Daoy (cell line): ENCODE measurements at places on chromosomes 4 and X. TPM values are rescaled to one million over a fixed set of nuclear protein-coding genes. Genes with fewer than 3 reads are reported as not detected.

- DNase-seq, result no peak
Observed at GRCh38 chr4:163959932-163960331, 465.4 kb downstream of the TMA16 start.

DNA sequence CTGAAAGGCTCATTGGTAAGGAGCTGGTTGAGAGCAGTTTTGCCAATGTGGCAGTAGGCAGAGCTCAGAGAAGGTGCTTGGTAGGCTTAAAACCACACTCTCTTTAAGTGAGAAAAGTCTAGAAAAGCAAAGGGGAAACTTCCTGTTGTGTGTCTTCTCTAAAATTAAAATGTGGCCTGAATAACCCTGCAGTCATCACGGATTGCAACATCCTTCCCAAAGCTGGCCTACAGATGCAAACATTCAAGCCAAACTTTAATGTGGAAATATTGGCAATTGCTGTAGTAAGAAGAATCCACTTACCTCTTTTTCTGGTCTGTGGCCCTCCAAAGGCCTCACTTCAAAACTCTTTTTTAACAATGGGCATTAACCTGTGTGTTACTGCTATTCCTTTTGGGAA, 348.5 kb downstream of the OPHN1 start:
- DNase-seq, result no peak

GRCh38 chr4:94446386-94446785, 5.4 kb upstream of the PDLIM5 start:
- DNase-seq, result peak; percentile 5

- no peak for DNase-seq
Observed at GRCh38 chrX:84224741-84225140, 36.7 kb upstream of the RPS6KA6 start.

Gene FAM236A
- total RNA-seq, result not detected in 2 replicates

DNA sequence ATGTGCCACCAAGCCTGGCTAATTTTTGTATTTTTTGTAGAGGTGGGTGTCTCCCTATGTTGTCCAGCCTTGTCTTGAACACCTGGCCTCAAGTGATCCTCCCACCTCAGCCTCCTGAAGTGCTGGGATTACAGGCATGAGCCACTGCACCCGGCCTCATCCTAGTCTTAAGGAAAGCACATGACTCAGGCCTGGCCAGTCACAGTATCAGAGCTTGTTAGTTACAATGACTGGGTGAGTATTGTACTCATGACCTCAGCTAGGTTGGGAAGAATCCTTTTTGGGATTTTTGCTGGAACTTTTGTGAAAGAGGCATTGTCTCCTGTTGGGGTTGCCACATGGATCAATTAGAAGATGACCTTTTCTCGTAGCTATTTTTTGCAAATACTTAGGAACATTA, 292.8 kb downstream of the RAPGEF2 start:
- no peak for DNase-seq

GRCh38 chrX:10395643-10396042, 224.7 kb downstream of the MID1 start:
- DNase-seq, result no peak

DNA sequence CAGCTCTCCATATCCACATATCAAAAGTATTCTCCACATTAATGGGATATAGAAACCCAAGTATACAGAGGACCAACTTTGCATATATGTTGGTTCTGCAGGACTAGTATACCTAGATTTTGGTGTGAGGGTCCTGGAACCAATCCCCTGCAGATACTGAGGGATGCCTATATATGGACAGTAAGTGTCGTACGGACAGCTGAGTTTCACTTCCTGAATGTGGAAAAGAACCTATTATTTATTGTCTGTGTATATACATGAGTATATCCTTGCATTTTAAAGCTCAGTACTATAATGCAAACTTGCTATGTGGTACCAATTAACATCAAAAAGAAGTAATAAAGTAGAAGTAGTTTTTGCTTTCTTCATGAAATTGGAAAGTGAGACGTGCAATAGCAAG, 101.9 kb downstream of the FBXW7 start:
- DNase-seq, result no peak

- peak; percentile 48 for DNase-seq
Observed at GRCh38 chr4:52038103-52038912, at the start of gene SGCB. SGCB (minus strand) TSS chr4:52038299; CDS start chr4:52038259, 40 bp downstream.

GRCh38 chr4:147732518-147733235, 789 bp downstream of the ARHGAP10 start:
- peak; percentile 31 for DNase-seq

DNA sequence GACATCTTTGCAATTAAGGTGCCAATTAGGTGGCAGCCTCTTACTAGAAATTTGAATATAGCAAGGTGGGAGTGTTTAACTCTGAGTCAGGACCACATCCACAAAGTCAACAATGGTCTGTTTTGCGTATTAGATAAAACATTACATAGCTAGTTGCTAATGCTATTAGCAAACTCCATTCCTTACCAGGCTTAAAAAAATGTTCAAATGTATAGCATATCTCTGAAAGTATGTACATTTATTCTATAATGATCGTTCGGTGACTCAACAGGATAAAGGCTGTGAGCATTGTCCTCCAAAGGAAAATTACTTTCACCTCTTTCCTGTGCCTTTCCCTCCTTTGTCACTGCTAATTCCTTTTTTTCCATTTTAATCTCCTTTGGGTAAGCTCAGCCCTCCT, 74.5 kb downstream of the SYTL5 start:
- DNase-seq, result no peak

DNA sequence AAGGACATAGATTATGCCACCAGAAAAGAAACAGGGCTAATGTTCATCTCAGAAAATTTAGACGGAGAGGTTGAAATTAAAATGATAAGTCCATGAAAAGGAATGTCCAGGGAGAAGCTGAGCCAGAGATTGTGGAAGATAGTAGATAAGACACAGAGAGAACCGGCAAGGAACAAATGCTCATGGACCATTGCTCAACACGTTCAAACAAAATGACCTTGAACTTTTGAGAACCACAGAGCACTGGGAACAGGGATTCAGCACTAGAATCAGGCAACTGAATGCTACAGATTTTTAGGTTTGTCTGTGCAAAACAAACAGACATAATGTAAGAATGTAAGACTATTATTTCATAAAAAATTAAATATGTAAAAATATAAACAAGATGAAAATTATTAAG, 206.3 kb downstream of the PDGFC start:
- no peak for DNase-seq

Gene TBC1D19
- total RNA-seq, result 22.7 and 49.4 TPM in 2 replicates

DNA sequence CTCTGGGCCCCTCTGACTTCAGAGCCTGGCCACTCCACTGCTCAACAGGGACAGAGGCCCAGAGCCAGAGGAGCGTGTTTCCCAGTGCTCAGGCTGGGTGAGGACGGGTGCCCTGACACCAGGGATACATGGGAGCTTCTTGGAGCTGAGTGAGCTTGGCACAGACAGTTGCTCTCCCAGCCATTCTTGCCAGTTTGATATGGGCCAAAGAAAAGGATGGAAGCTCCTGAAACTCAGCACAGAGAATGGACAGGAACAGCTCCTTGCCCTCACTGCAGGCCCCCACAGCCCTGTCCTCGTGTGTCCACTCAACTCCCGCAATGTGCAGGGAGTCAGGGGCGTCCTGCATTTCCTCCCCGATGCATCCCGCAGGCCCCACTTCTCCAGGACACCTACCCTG, 38.8 kb downstream of the NSG1 start:
- no peak for DNase-seq
